AG04450 (cell line): ENCODE measurements at places on chromosomes 16 and 17.

GRCh38 chr16:25012525-25012991 is 2.6 kb downstream of the ARHGAP17 start:
- no peak for DNase-seq

DNA sequence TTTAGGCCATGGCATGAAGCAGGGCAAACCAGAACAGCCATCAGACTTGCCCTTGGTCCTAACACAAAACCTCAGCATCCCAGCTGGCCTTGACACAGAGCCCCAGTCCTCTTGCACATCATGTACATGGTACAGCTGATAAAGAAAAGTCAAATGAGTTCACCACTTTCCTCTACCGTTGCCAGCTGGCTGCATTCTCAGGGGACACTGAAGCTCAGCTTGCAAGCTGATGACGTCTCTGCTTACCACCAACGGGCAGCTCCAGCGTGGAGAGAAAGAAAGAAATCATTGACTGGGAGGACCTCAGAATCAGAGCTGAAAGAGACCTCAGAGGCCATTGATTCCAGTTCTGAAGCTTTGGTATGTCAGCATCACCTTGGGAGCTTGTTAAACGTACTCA is 80.7 kb upstream of the CES5A start:
- DNase-seq = no peak

DNA sequence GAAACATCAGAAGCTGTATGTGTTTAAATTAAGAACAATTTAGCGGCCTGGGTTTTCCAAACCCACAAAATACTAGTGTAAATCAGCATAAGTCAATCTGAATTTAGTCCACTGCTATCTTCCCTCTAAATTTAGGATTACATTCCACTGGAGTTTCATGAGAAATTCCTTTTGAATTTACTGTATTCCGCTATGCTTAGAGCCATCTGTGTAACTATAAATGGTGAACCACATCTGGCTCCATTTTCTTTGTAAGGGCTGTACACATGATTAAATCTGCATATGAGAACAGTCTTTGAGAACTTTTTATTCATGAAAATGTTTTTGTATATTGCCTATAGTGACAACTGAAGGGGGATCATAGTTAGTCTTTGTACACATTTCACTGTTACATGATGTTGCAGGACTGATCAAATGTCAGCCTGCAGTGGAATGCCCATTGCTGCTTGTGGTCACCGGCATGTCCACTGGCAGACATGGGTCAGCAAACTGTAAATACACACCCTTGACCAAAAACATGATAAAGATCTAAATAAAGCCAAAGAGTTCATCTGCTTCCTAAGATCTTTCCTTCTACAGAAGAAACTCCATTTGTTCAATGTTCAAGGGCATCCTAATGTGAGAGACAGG is 36.8 kb downstream of the RPGRIP1L start:
- DNase-seq = no peak

GRCh38 chr17:33200587-33200986 is 92.5 kb downstream of the ASIC2 start:
- DNase-seq = no peak

DNA sequence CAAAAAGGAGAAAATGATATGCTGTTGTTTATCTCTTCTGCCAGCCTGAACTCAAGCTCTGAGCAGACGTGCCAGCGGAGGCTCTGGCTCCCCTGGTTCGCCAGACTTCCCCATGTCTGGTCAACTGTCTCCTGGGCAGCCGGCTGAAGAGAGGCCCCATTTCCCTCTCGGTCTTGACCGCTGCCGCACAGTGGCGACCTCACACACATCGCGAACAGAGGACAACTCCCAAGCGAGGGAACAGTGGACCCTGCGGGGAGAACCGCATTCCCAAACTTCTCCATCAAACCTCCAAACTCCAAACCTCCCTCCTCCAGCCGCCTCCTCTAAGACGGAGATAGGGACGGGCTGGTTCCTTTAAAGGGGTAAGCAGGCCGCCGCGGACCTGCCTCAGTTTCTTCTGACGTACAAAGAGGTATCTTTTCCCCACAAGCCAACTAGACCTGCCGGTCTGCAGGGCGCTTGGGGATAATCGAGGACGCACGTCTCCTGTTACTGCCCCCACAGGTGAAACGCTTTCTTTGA is 24.9 kb upstream of the RFFL start:
- DNase-seq = no peak
